NCI-H2081 treated with DMSO at 0.1 percent for 48 hours (cell line): ENCODE measurements at places on chromosomes 2 and 18.

- no peak for DNase-seq
Measured at GRCh38 chr2:132497591-132497990, 81.0 kb downstream of the GPR39 start.

DNA sequence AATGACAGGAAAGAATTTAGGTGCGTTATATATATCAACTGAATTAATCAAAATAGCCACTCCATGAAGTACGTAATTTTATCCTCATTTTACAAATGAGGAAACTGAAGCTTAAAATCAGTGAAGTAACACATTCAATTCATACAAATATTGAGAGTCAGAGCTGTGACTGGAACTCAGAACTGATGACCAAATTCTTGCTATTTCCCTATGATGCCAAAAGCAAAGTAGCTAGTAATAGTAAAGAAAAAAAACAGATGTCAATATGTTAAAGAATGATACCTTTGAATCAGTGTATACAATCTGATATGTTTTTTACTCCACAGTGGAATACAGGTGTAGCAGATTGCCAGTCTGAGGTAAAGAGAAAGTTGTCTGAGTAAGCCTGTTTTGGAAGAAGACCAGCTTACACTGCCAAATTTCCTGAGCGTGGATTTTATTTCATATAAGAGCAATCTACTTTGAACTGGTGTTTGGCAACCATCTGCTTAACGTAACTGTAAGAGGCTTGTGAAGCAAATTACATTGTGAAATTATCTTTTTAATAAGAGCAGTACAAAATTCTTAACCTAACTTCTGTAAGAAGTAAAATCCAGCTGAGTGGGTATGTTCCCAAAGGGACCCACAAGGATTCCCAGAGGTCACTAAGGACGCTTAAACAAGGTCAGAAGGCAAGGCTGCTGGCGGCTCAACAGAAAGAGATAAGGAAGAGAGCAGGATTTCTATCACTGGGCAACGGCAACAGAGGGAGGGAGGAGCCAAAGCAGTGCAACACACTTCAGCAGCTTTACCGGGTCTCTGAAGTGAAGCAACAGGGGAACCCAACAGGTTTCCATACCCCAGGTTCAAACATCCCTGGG lies 85.6 kb downstream of the IKZF2 start:
- no peak for DNase-seq

DNA sequence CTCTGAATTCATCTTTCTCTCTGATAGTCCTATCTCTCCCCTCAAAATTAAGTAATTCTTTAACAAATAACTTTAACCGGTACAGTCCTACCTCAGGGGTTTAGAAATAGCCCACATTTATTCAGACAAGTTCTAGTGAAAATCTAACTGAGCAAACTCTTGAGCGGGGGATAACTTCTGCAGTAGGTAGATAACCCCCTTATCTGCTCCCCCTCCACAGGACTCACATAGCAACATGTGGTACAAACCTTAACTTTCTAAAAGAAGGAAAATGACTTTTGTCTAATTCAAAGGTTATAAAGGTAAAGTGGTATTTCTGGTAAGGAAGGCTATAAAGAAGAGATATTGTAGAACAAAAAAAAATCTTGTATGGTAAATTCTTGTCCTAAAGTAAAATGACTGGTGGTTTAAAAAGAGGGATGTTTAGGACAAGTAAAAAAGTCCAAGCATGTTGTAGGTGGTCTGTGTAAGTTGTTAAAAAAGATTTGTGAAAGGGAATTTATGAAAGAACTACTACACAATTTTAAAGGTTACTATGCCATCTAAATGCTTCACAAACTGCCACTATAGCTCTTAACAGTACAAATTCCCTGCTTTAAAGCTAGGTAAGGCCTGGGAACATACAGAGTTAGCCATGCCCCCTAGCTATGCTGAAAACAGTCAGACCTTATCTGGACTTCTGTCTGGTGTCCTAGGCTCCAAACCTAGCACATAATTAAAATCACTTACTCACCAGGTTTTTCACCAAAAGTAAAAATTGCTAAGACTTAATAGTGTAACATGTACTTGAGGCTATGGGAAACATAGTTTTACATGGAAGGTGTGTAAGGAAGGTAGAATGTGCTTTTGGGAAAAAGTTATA lies 8.1 kb upstream of the RPIA start:
- DNase-seq: no peak

GRCh38 chr18:42164556-42164955 lies 209.5 kb downstream of the PIK3C3 start:
- DNase-seq: no peak

DNA sequence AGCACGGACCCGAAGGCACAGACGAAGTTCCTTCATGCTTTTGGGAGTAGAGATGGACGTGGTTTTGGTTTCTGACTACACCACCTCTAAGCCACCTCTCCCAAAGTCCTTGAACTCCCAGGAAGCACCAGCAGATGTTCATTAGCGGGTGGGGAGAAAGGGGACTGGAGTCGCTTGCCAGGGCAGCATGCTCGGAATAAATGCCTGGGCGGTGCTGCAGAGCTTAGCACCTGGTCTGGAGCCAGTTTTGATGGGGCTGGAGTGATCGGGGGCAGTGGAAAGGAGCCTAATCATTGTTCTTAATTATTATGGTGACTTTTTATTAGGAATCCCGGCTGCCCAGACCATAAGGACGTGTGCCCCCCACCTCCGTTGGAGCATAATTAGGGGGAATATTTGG lies 220.8 kb downstream of the TFCP2L1 start:
- no peak for DNase-seq

GRCh38 chr2:174085781-174086180 lies 120.6 kb upstream of the SP3 start:
- DNase-seq: no peak

DNA sequence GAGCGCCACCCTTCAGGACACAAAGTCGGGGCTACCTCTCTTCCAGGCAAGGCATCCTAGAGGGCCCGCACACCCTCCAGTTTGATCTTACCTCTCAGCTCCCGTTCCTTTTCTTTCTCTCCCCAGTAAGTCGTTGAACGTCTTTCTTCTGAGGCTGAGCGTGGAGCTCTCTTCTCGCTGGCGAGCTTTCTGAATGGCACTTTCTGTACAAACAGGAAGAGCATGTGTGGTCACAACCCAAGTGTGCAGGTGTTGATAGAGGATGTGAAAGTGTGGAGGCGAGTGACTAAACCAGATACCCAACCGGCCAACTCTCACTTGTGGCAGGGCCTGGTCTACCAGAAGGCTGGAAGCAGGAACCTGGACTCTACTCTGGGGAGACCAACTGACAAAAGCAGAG lies at the start of gene AFF3:
TSS of gene AFF3 (minus strand) at position 198 of the 400 bp plus-strand sequence. CDS start 38,136 bp downstream, outside the sequence.
- DNase-seq: no peak

DNA sequence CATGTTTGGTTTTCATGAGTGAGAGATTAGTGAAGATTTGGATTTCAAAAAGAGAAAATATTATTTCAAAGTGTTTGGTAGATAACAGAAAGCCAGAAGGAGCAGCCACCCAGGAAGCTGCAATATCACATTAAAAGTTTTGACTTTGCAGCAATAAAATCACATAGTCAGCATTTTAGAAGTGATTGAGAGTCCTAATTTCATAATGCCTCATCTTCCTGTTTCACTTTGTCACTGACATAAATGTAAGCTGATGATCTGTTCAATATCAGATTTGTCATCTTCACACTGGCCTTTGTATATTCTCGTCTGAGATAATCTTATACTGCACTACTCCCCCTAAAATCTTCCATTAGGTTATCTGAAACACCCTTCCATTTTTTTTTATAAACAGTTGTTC lies 690.5 kb downstream of the ADCYAP1 start:
- no peak for DNase-seq

- no peak for DNase-seq
Measured at GRCh38 chr18:9993521-9994025, 79.8 kb downstream of the VAPA start.

DNA sequence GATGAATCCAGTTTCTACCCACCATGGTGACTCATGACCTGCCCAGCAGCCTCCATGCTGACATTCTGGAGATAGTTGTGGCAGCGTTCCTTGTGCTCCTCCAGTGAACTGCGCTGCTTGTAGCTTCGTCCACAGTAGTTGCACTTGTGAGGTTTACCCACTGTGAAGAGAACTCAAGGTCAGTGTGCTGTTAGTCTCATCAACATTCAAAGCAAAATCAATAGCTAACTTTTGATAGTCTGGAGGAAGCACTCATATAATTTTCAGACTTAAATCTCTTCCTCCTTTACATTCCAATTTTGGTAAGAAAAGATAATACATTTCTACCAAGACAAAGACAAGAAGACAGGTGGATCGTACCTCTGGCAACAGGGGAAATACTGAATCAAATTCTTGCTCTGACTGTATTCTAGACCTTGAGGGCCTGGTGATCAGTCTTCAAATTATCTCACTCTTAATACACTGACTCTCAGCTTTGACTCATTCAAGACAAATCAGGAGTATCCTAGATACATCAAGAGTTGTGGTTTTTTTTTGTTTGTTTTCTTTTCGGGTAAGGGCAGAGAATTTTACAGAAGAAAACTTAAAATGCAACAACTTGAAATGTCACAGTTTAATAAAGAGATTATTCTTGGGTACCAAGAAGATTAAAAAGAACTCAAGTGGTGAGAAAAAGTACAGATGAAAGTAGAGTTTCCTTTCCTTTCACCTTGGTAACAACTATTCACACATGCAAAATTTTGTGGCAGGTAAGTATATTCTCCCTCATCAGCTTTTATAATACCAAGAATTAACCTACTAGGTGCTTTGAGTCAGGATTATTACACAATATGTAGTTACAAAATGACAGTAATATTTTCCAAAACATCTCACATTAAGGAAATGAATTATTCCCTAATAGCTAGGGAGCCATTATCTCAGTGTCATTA lies 129.2 kb downstream of the IKZF2 start:
- DNase-seq: no peak

DNA sequence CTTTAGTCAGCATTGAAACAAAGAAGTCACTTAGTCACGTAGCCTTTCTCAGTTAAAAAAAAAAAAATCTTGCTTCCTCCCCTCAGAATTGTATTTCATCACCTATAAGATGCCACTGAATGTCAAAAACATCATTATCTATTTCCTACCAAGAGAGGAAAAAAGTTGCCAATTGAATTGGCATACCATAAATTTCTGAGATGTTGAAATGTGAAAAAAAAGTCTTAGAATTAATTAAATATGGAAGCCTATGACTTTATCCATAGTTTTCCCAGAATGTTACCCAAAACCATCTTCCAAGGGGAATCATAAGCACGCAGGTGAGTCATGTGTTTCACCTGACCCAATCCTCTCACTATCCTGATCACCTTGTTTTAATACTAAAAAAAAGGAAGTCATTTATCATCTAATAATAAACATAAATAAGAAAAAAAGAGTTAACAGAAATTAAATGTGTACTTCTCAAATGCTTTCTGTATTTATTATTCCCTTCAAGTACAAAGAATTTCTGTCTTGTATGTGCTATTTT lies 205.7 kb downstream of the TCF4 start:
- DNase-seq: no peak

GRCh38 chr2:28375236-28375635 lies 17.4 kb upstream of the FOSL2 start:
- DNase-seq: no peak

GRCh38 chr2:236338495-236339184 lies 74.4 kb upstream of the ASB18 start:
- no peak for DNase-seq

GRCh38 chr18:399631-400135 lies 100.8 kb downstream of the COLEC12 start:
- DNase-seq: no peak

- no peak for DNase-seq
Measured at GRCh38 chr2:206245265-206245672, 29.2 kb upstream of the ZDBF2 start.

DNA sequence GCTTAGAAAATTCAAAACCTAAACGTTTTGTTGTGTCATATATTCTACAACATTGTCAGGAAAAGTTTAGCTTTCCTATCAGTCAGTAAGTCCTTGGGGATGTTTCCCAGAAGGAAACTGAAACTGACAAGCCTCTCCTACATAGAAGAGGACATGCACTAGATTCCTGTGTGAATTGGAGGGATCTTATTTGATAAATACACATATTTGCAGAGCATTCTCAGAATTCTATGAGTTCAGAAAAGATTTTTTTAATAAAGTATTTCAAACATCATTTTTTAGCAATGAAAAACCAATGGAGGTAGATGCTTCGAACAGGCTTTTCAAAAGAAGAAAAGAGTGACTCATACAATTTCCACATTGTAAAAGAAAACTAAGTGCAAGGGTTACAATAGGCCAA lies 1706.7 kb downstream of the SUCLG1 start:
- DNase-seq: no peak

DNA sequence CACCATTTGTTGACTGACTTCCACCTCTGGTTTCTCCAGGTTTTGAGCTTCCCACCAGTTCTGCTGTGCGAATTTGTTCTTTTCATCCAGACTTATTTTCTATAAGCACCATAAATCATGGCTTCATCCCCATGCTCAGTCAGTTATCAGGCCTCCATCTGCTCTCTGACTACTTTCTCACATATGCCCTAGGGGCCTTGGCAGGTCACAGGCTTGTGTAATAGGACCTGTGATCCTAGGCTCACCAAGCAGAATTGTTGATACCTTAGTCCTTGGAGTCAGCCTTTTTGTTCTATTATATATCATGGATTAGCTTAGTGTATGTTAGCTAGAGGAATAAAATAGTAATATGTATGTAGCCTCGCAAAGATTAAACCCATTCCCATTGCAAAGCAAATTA lies 284.2 kb upstream of the TANK start:
- DNase-seq: no peak

DNA sequence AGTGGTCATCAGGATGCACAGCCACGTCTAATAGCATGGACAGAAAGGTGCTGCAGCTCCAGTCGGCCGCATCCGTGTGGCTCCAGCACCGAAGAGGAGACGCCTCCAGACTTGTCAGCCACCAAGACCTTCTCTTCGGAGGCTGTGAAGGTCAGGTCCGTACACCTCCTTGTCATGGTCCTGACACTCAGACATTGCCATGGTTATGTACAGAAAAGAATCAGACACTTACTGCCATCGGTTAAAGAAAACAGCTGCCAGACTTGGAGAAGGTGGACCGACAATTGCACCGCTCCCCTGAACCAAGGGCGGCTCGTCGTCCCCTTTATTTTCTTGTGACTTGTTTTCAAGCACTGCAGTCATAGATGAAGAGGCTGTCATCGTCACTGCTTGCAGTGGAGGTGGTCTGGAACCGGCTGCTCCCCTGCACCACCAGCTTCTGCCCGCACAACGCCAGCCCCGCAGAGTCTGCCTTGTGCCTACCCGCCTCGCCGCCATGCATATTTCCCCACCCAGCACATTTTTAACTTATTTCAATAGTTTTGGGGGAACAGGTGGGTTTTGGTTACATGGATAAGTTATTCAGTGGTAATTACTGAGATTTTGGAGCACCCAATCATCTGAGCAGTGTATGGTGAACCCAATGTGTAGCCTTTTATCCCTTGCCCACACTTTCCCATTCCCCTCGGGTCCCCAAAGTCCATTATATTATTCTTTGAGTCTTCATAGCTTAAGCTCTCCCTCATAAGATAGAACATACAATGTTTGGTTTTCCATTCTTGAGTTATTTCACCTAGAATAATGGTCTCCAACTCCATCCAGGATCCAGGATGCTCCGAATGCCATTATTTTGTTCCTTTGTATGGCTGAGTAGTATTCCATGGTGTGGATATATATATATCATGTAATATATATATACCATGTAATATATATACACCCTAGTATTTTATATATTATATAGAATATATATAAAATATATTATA lies 18.1 kb downstream of the FBXO48 start:
- DNase-seq: no peak

GRCh38 chr2:99827296-99827999 lies 314.9 kb downstream of the AFF3 start:
- no peak for DNase-seq

GRCh38 chr18:24319757-24320156 lies 77.9 kb downstream of the OSBPL1A start:
- no peak for DNase-seq

- DNase-seq: no peak
Measured at GRCh38 chr18:57446322-57446721, 11.1 kb downstream of the ONECUT2 start.
